ENCODE measurements at places on chromosomes 2 and 18.

DNA sequence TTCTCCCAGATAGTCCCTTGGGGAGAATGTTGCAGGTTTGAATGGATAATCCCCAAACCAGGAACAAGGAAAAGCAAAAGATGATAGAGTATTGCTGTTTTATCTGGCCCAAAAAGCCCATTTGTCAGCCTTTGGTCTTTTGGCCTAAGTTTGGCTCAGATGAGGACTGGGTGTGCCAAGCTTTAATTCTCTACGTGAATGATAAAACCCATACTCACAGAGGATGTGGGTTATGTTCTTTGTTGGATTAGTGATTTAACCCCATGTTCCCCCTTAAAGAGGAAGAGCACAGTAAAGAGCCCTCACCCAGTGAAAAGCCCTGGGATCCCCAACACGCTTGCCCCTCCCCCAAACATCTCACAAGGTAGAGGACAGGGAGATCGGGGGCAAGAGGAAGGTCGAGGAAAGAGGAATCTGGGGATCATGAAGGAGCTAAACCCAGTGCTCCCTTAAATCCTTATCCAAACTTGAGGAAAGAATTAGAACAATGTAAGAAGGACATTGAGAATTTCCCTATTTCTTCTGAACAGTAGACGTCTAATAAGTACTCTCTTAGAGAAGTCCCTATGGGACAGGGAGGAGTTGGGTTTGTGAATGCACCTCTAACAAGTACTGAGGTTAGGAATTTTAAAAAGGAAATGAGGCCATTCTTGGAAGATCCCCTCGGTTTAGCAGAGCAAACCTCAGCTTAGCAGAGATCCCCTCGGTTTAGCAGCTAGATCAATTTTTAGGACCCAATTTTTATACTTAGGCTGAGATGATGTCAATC lies 105.0 kb downstream of the HIBCH start:
- DNase-seq = no peak

- DNase-seq = no peak
Measured at GRCh38 chr2:146632707-146633106, 1212.1 kb upstream of the ACVR2A start.

DNA sequence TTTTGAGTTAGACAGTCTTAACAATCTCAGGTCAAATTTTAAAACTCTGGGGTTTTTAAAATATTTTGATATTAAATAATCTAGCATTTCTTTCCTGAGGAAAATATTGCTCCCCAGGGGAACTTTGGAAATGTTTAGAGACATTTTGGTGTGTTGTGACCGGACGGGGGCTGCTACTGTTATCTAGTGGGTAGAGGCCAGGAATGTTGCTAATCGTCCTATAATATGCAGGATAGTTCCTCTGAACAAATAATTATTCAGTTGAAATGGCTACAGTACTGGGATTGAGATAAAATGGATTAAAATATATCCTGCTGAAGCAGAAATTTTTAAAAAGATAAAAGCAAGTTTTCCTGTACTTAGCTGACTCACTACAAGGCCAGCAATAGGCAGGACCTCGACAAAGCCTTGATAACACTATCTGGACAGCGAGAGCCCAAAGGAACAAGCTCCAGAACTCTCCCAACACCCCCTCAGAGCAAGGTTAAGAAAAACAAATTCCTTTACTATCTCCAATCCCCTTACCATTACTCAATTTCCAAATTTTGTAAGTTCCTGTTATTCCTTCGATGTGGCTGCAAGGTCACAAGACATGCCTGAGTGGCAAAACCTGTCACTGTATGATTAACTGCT lies 1407.4 kb downstream of the SUCLG1 start:
- no peak for DNase-seq

GRCh38 chr2:239948100-239948881 lies 76.9 kb downstream of the NDUFA10 start:
- DNase-seq = no peak

DNA sequence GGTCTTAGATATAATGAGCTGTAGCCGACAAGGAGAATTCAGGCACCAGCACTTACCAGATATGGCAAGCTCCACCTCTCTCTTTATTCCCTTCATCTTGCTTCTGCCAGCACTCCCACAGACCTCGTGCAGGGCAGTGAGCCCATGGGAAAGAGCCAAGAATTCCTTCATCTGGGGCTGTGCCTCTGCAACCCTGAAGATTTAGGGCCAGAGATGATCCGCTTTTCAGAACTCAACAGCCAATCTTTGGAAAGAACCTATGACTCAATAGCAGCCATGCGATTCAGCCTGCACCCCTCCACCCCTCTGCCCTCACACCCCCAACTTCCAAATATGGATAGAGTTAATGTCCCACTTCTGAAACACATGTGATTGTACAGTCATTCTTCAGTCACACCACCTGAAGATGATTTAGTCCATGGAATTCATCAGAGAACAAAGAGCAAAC lies 533.7 kb upstream of the TNP1 start:
- DNase-seq = no peak

GRCh38 chr2:95695613-95696012 lies 103.8 kb downstream of the TRIM43 start:
- DNase-seq = no peak

- peak; percentile 57 for DNase-seq
Measured at GRCh38 chr2:32553829-32554432, 73.9 kb upstream of the TTC27 start.

DNA sequence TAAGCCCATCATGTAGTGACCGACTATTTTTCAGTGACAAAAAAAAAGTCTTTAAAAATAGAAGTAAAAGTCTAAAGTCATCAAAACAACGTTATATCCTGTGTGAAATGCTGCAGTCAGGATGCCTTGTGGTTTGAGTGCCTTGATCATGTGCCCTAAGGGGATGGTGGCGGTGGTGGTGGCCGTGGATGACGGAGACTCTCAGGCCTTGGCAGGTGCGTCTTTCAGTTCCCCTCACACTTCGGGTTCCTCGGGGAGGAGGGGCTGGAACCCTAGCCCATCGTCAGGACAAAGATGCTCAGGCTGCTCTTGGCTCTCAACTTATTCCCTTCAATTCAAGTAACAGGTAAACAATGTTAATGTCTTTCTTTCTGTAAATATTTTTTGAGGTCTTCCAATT lies at the start of gene CD28:
Gene CD28, plus strand, starts transcription at position 237 of the 400 bp plus-strand sequence. Its CDS starts 58 bp downstream, at position 295.
- DNase-seq = peak; percentile 78

DNA sequence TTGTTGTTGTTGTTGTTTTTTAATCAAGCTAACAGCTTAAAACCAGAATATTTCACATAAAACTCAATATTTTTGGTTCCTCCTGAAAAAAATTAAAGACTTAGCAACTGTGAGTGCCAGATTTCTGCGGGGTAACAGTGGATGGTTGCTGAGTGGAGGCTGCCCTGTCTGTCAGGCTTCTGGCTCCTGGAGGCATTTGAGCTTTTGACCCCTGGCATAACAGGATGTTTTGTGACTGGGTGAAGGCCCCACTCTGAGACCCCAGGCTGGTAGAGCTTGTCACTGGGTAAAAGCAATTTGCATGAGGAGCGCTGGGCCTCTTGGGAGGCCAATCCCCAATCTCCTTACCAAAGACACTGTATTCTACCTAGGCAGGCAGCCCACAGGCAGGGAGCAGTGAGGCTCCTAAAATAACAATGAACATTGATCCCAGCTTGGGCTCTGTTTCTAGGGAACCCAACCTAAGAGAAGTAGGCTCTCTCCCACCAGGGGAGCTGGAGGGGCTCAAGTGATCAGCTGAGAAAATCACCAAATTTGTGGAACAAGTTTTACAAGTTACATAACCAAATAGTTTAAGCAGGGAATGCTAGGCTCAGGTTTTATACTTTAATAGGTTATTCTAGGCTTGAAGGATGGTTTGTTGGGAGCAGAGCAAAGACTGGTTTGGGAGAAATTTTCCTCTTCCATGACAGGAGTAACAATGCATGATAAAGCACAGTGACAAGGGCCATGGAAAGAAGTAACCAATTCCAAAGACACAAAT lies 5.9 kb upstream of the SPRED2 start:
- DNase-seq = no peak

GRCh38 chr18:21805771-21806366 lies 65.3 kb downstream of the MIB1 start:
- DNase-seq = no peak

DNA sequence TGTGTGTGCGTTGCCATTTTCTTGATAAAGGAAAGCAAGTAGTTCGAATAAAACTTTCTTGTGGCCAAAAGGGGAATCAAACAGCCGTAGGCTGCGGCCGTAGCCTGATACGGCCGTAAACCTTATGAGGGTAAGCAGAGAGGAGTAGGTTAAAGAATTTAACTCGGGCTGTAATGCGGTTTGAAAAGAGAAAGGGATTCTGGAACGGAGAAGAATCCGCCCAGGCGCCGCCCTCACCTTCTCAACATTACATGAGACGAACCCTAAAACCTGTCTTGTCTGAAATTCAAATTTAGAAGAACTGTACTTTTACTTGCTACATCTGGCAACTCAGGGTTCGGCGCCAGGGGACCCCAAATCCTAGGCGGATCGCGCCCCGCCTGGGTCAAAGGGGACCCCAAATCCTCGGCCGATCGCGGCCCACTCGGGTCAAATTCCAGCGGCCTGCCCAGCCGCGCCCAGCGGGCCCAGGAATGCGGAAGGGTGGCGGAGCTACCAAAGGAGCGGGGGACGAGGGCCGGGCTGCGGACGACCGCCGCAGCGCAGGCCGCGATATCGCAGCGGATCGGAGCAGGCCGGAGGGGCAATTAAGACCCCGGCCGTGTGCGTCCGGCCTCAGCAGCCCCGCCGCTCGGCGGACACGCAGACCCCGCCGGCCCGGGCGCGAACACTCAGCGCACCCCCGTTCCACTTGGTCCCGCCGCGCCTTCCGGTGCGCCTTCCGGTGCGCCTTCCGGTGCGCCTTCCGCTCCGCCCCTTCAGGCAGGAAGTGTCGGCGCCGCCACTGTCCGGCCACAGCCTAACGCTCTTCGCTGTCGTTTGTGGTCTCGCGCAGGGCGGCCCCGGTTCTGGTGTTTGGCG lies at the start of gene MYL12B:
Gene MYL12B, plus strand, starts transcription at position 761 of the 861 bp plus-strand sequence. CDS start 10,766 bp downstream, outside the sequence.
- DNase-seq = peak; percentile 91

DNA sequence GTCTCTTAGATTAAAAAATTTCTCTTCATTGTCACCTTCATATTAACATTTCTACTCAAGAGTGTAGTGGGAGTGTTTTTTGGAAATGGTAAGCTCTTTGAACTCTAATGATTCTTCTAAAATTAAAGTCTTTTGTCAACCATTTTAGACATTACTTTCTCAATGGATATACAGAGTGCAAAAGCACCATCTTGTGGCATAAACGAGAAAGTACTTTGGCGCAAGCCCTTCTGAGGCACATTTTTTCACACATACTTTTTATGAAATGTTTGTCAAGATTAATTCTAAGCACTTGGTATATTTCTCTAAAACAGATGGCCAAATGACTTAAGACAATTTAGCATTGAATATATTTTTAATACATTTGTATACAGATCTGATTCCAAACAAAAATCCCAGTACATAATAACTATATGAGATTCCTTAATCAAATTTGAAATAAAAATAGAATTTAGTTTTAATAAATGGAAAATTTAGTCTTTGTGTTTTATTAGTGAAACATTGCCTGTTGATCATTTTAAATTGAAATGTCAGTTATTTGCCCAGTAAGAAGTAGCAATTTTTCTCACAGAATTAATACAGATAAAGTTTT lies 63.3 kb upstream of the GALNT5 start:
- DNase-seq = peak; percentile 42

DNA sequence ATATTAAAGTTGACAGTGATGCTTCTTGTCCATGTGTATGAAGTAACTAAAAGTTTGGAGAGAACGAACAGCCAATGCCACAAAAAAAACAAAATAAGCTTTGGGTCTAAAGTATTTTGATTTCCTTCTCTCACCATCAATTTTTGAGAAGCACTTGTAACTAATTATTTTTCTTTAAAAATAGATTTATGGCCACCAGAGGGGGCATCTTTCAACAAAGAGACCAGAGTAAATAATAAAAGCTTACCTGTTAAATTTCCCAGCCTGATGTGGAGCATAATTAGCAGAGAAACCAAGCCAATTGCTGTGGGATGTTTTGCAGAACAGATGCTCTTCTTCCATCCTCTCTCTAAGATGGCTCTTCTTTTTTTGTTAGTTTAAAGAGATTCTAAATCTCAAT lies 29.0 kb downstream of the LINC00305 start:
- DNase-seq = no peak

- no peak for DNase-seq
Measured at GRCh38 chr2:100818003-100818605, 1.8 kb upstream of the NPAS2 start.

DNA sequence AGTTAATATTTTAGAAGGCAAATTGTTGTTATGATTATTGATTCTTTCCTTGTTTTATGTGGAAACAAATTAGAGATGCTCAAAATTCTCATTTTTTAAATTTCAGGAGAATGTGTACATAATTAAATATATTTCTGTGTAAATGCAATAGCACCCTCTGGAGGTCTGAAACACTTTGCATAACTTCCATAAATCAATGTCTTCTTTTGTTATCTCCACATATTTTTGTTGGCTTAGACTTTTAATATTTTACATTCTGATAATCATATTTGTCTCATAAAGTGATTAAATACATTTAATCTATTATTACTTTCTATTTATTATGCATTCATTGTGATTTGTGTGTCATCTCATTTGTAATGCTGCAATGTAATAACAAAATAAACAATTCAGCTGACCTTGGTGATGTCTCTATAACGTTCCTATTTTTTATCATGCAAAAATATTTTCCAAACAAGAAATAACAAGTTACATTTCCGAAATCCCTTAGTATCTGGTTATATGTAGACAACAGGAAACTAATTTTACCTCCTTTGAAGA lies 201.8 kb upstream of the GALNT5 start:
- DNase-seq = no peak

DNA sequence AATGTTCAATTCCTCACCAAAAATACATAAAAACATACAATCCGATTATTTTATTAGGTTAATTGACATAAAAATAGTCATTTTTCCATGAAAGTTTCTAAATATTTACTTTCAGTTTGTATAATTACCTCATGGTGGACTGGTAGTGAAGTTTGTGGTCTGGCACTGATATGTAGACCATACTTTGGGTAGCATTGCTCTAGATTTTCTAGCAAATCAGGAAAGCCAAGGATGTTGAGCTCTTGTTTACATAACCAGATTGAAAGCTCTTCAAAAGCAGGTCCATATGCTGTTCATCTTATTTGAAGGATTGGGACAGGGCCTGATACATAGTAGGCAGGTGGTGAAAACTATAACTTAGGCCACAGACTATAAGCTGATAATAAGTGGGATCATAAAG lies 61.8 kb downstream of the COMMD1 start:
- DNase-seq = no peak

GRCh38 chr18:33577685-33578517 lies at the start of gene ASXL3:
Gene ASXL3 (plus strand): TSS chr18:33578219. CDS start chr18:33578632, 413 bp downstream.
- peak; percentile 55 for DNase-seq

- DNase-seq = no peak
Measured at GRCh38 chr2:204510709-204511420, 34.4 kb upstream of the PARD3B start.

- DNase-seq = no peak
Measured at GRCh38 chr18:669077-669476, 11.6 kb downstream of the TYMS start.

DNA sequence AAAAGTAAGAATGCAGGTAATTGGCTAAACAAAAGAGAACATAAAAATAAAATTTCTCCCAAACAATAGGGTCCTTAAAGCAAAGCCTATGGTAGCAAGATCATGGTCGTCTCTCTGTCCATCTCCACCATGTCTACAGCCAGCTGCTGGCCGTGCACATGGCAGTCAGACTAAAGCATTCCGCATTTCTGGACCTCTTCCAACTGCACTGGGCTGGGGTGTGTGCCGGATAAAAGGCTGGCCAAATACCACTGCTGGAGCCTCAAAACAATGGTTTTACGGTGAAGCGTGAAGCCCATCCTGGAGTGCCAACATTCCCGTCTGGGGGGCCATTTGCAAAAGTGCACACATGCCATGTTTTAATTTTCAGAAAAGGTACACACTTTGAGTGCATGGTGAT lies 74.8 kb upstream of the PIEZO2 start:
- no peak for DNase-seq

- DNase-seq = no peak
Measured at GRCh38 chr2:47259829-47260228, 104.7 kb upstream of the STPG4 start.

Measured in GM20000 (cell line).